Activated CD4-positive, alpha-beta T cell treated with anti-CD3 and anti-CD28 coated beads, Interleukin-2, amount 50 U/mL, for 4 hours (primary cell): ENCODE measurements at places on chromosomes 3 and 15.

- DNase-seq: peak; percentile 47
Observed at GRCh38 chr15:63605816-63606215, 8.6 kb downstream of the FBXL22 start.

DNA sequence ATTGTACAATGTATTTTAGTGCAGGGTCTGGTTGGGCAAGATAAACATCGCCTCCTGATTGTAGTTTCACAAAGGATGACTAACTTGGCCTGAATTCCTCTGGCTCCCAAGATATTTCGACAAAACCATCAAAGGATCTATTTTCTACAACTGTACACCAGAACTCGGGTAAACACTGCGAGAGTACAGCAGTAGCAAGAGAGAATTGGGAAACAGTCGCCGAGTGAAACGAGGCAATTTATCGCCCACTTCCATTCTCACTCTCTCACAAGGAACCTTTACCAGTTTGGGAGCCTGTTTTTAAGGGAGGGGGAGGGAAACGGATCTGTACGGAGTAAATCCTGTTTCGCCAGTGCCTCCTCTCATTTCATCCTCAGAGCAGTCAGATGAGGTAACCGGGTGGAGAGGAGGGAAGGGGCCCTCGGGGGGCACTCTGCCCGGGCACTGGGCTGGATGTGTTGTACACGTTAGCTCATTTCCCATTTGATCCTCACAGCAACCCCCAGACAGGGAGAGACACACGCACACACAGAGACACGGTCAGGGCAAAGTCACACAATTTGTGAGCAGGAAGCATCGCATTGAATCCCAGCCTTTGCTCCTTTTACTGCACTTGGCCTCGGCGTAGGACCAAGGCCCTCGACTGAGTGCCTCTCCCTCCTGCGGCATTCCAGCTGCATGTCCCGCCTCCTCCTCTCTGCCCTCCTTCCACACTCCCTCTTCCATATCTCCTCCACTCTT, 120.1 kb downstream of the LIPC start:
- no peak for DNase-seq

DNA sequence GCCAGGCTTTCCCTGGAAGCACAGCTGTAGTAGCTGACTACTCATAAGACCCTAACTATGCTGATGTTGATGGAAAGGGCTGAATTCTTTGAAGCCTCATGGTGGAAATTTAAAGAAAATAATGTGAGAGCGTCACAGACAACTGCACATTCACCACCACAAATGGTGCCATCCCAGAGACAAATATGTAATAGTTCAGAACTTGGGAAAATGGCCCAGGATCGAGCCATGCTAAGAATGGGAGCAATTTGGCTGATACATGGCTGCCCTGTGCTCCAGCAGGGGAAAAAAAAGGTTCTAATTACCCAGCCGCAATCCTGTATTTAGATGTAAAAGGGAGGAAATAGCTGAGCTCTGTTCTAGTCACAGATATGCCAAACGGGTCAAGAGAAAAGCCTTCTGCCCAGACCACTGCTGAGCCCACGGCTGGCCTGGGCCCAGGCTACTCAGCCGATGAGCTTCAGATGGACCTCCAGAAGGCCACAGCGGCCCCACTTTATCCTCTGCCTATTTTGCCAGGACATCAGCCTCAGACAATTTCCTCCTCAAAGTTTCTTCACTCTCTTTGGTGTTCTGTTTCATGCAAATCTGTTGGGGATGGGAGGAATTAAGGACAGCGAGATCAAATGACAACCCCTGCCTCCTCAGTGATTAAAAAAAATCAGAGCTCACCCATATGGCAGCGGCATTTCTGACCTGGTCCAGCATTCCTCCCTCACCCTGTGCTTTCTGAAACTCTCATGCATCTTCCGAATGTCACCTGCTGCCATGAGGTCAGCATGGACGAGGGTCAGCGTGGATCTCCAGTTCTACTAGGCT, 54.5 kb upstream of the MEX3B start:
- no peak for DNase-seq

DNA sequence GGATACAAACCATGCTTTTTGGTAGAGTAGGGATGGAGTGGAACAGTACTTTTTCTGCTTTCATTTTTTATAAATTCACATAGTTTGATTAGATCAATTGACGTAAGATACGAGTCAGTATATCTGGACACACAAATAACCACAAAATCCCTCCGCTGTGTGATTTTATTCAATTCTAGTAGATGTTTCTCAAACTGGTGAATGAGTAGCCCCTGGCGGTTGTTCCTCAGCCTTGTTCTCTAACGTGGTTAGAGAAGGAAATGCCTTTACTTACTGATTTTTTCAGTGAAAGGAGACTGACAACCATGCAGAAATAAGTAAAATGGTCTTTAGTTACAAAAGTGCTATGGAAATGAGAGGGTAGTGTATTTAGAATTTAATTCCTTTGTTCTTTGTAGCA, 161.0 kb downstream of the TCF12 start:
- no peak for DNase-seq

DNA sequence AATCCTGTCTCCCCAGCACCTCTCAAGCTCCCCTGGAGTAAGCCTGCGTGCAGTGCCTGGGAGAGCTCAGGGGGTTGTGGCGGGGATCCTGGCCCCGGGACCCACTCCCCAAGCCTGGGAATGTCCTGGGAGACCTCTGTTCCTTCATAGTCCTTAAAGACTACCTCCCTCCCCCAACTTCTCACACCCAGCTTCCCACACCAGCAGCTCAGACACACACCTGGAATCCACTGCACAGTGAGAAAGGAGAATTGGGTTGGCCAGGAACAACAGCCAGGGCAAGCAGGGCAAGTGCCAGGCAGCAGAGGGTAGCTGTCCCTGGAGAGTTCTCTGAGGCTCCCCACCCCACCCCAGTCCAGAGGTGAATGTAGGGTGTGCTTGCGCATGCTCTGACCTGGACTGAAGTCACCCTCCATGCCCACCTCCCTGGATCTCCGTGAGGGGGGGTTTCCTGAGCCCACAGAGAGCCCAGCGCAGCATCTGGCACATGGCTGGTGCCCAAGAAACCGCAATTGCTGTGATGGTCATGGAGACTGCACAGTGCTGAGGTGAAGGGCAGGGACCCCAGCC, 22.2 kb downstream of the PSTPIP1 start:
- DNase-seq: no peak

GRCh38 chr3:10974746-10975375, 17.7 kb upstream of the SLC6A1 start:
- no peak for DNase-seq

DNA sequence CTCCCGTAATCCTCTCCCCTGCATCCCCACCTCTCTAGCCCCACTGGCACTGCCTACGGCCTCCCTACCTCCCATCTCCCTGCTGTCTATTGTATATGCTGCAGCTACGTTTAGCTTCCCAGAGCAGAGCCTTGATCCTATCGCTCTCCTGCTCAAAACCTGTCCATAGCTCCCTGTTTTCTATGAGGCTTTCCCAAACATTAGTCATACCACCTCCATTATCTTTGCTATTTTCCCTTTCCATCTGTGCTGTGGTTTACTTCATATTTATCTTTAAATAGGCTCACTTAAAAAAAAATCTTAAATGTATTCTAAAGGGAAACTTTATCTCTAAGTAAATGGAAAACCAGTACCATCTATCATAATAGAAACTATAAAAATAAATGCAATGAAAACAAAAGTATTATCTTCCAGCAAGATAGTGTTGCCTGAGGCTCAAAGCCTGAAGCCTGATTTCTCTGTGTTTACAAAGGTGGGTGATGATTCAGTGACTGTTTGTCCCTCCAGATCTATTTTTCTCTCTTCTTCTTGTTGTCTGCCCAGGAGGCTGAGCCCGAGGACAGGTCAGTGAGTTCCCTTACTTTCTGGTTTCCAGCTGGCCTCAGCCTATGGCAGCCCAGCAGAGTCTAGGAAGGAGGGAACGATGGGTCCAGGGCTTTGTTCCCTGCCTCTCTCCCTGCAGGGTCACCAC, 397.1 kb upstream of the CFAP20DC start:
- no peak for DNase-seq

GRCh38 chr3:50639055-50639494, 22.1 kb downstream of the MAPKAPK3 start:
- no peak for DNase-seq

DNA sequence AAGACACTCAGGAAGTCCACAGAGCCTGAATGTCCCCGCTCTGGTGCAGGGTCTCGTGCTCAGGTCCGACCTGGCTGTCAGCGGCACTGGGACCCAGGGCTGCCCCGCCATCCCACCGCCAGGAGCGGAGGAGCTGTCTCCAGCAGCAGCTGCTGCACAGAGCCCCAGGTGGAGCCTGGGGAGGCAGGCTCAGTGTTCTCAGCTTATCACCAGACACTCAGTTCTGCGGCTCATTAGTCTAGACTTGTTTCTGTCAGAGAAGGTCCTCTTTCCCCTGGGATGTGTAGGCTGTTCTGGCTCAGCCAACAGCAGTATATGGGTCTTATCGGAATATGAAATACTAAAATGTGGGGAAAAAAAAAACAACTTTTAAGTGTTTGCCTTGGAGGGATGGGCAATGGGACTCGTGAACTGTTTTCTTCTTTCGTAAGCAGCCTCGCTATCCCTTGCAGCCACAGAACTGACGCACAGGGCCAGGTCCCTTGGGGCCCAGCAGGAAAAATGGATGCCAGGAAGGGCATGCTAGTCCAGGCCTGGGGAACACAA, 75.9 kb downstream of the KLF13 start:
- no peak for DNase-seq

- DNase-seq: no peak
Observed at GRCh38 chr3:25424614-25425013, 3.4 kb upstream of the RARB start.

- no peak for DNase-seq
Observed at GRCh38 chr15:48622237-48622636, 23.3 kb downstream of the FBN1 start.

DNA sequence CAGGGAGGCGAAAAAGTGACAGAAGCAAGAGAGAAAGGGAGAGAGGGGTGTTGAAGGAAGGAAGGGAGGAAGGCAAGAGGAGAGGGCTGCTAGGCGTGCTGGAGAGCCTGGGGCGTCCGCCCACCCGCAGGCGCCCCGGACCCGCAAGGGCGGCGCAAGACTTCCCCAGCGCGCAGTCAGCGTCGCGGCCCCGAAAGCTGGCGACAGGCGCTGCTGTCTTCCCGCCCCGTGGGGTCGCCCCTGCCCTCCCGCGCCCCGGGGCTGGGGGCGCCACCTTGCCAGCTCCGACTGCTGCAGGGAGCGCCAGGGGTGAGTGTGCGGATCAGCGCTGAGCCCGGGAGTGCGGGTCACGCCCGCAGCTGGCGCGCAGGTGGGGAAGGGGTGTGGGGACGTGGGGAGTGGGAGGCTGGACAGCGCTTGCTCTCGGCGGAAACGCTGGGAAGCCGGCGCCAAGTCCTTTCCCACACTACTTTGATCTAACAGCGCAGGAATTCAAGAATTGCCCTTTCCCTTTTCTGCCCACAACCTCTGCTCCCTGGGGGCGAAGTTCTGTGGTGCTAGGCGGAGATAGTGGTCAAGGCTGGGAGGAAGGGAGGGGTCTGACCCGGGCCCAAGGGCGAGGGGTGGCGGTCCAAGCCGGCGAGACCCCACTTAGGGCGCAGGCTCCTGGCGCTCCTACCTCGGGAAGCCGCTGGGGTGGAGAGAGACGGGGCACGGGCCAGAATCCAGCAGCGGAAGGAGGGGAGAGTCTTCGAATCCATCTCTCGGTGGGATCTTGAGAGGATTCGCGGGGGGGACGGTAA, 266.1 kb downstream of the CGGBP1 start:
- DNase-seq: no peak

GRCh38 chr3:115099986-115100571, 47.0 kb downstream of the ZBTB20 start:
- DNase-seq: no peak

- no peak for DNase-seq
Observed at GRCh38 chr3:43028678-43029490, 49.8 kb downstream of the GASK1A start.

GRCh38 chr15:61750271-61751084, 309.8 kb downstream of the VPS13C start:
- no peak for DNase-seq

GRCh38 chr3:76129441-76129840, 344.1 kb upstream of the ZNF717 start:
- no peak for DNase-seq

DNA sequence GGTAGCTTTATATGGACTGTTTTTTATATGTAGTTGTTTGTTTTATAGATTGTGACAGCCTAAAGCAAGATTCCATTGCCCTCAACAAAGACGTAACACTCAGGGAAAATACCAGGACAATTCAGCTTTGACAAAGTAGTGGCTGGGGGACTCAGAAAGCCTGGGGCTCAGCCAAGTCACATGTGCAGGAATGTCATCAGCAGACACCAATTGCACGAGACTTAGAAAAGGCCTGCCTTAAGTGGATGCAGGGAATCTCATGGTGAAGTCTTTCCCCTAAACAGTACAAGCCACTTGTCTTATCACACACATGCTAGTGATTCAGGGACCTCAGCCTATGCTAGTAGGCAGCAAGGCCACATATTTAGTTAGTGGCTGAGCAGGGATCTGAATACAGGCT, 381.8 kb upstream of the THBS1 start:
- no peak for DNase-seq

GRCh38 chr3:8970971-8971589, 7.8 kb upstream of the RAD18 start:
- peak; percentile 67 for DNase-seq

GRCh38 chr15:41932511-41933289, 38.8 kb upstream of the SPTBN5 start:
- DNase-seq: no peak

DNA sequence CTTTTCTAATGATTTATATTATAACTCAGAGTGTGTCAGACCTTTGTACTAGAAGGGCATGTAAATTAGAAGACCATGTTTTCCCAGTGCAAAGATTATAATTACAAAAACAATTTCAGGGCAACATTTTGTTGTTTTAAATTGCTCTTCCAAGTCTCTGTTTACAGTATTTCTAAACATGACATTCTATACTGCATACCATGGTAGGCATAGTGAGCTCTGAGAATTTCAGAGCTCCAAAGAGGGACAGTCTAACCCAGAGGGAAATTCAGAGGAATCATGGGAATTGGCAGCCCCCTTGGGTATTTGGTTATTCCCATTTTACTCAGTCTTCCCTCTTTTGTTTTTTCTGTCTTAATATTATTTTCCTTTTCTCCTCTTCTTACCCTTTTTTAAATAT, 361.5 kb upstream of the SEMA6D start:
- no peak for DNase-seq
